Stimulated activated CD8-positive, alpha-beta memory T cell treated with anti-CD3 and anti-CD28 coated beads, Interleukin-12 subunit alpha, Interleukin-12 subunit beta, amount 100 ng/mL, for 1 hour (primary cell): ENCODE measurements at places on chromosomes 11 and 22.
A peak's percentile ranks its signal among the peaks of the same experiment; 100 is the strongest.

DNA sequence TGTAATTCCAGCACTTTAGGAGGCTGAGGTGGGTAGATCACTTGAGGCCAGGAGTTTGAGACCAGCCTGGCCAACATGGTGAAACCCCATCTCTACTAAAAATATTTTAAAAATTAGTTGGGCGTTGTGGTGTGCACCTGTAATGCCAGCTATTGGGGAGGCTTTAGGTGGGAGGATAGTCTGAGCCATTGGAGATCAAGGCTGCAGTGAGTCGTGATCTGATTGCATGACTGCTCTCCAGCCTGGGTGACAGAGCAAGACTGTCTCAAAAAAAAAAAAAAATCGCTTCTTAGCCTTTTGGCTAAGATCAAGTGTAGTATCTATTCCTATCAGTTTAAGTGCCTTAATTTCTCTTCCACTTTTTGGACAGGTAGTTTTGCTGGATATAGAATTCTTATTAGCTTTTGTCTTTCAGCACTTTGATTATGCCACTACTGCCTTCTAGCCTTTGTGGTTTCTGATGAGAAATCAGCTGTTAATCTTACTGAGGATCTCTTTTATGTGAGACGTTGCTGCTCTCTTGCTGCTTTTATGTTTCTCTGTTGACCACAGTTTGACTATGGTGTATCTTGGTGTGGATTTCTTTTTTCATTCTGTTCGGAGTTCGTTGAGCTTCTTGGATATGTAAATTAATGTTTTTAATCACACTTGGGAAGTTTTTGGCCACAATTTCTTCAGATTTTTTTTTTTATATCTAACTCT is 24.7 kb downstream of the CHEK1 start:
- no peak for DNase-seq

DNA sequence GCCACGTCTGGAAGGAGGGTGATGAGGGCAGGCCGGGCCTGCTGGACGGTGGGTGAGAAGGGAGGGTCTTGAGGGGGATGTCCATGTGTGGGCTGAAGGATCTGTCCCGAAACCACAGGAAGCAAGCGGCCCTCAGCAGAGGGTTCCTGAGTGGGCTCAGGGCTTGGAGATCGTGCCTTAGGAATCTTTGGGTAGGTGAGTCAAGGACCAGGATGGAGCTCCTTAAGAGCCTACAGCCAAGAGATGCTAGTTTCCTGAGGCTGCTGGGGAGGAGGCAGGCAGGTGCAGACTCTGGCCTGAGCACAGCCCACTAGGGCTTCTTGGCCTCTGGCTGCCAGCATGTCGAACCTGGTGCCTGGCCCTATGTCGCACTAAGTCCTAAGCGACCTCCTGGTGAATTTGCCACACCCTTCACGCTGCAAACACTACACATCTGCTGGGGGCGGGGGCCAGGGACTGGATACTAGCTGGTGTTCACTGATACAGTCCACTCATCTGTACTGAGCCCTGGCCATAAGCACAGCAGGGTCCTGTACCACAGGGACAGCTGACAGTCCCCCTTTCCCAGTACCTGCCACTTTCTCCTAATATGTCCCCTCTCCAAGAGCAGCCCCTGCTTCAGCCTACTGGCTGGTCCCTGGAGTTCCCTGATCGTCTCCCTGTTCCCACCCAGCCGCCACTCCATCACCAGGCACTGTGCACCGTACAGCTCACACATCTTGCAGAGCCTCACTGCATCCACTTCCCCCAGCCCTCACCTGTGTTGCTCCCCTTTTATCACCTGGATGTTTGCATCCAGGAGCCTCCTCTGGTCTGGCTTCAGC is 19.5 kb downstream of the GNAZ start:
- DNase-seq, result no peak

DNA sequence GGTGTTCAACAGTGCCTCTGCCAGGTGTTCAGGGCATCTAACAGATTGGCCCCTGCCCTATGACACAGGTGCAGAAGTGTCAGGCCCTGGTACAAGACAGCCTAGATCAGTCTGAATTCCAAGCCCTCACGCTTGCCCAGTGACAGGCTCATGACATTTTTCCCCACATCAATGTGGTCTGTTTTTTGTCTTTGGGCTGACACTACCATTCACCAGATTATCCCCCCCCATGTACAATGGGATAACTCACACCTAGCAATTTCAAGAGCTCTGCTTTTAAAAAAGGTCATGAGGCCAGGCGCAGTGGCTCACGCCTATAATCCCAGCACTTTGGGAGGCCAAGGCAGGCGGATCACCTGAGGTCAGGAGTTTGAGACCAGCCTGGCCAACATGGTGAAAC is 155.5 kb upstream of the PITPNB start:
- DNase-seq, result no peak

DNA sequence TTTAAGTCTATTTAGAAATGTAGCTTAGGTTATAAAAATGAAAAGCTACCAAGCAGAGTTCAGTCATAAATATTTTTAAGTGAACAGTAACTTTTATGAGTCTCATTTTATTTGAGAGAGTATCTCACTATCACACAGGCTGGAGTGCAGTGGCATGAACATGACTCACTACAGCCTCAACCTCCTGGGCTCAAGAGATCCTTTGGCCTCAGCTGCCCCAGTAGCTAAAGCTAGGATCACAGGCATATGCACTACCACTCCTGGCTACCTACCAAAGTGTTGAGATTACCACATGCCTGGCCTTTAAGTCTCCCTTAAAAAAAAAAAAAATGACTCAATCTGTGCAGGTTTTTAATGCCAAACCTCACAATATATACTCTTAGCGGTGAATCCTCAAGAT is 34.7 kb upstream of the CLNS1A start:
- DNase-seq, result no peak

DNA sequence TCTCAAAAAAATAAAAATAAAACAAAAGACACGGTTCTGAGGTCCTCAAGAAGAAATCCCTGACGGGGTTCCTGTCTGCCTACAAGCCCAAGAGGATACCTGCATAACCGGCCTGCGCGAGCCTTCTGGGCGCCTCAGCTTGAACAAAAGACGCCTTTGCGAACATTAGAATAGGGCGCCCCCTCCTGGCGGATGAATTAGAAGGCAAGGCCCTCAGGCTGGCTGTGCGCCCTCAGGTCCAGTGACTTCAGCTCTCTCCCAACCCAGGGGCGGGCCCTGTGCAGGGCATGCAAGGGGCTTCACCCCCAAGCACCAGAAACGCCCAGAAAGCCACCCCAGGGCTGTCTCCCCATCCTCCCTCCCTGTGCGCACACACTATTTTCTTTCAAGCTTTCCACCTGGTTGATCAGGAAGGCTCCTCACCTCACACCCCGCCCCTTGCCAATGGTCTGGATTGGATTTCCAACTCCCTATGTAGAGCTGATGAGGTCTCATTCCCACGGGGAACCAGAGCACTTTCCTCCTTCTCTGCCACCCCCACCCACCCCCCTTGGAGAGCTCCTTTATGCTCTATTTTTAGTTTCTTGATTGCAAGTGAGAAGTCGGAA is 273.3 kb downstream of the BUD13 start:
- DNase-seq, result no peak

DNA sequence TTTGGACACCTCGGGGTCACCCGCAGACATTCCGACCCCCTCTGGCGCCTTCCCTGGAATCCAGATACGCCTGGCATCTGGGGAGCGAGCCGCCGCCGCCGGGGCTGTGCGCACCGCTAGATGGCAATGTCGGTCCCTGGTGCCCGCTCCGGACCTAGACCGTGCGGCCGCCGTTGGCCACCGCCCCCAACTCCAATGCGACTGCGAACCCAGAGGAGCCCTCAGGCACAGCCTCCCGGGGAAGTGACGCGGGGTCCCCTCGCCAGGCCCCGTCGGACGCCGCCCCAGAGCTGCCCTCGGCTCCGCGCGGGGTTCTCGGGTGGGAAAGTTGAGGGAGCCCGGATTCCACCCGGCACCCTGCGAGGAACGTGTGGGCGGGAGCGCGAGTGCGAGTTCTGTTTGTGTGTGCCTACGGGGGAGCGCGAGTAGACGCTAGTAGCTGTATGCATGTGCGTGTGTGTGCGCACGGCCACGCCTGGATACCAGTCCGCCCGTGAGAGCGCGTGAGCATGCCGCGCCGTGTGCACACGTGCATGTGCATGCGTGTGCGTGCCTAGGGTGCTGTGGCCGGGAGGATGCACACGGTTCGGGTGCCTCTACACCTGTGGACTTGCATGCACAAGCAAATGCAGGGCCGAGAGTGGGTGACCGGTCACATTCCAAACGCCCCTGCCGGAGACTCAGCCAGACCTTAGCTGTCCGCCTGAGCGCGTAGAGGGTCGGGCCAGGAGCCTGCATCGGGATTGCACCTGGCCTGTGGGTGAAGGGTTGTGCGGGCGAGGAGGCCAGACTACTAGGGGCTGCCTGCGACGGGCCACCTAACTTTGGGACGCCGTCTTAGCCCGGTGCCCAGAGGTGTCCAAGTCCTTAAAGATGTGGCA is 1.9 kb downstream of the CHRM4 start:
- no peak for DNase-seq

- no peak for DNase-seq
Observed at GRCh38 chr22:39243439-39244135, 1.2 kb downstream of the PDGFB start.

DNA sequence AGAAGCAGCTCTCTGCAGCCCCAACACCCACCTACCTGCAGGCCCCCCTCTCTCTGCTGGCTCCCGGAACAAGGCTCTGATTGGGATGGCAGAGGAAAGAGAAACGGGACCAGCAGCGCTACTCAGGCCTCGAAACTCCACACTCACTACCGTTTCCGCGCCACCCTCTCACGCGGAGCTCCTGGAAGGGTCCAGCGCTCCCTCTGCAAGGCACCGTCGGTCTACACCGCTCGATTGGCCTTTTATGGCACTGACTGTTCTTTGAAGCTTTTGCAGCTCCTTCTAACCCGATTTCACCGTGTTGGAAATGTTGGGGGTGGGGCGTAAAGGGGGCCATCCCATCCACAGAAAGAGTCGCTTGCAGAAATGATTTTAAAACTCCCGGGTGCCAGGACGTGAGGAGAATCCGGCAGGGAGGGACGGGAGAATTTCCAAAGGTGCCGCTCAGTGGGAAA is 323 bp upstream of the PANX1 start:
- no peak for DNase-seq

DNA sequence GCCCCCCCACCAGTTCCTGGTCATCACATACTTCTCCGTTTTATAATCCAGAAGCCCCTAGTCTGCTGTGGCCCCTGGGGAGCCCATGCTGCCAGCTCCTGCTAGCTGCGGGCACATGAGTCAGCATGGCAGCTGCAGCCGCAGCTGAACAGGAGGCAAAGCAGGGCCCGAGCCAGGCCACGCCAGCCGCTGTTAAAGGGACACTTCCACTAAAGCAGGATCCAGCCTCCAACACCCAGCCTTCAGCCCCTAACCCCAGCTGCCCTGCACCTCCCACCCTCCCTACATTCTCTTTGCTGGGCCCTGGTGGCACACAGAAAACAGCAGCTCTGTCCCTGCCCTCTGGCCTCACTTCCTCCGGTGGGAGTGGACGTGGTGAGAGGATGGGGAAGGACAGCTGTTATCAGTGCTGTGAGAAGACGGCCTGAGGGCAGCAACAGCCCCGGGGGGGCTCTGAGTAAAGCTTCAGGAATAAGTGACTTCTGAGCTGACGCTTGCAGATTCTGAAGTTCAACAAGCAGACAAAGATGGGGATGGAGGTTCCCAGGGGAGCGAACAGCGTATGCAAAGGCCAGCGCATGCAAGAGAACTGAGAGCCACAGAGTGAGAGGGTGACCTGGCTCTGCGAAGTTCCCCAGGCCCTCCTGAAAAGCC is 688 bp upstream of the LRRC74B start:
- DNase-seq, result no peak

- DNase-seq, result no peak
Observed at GRCh38 chr11:96254087-96254486, 88.9 kb downstream of the MAML2 start.

DNA sequence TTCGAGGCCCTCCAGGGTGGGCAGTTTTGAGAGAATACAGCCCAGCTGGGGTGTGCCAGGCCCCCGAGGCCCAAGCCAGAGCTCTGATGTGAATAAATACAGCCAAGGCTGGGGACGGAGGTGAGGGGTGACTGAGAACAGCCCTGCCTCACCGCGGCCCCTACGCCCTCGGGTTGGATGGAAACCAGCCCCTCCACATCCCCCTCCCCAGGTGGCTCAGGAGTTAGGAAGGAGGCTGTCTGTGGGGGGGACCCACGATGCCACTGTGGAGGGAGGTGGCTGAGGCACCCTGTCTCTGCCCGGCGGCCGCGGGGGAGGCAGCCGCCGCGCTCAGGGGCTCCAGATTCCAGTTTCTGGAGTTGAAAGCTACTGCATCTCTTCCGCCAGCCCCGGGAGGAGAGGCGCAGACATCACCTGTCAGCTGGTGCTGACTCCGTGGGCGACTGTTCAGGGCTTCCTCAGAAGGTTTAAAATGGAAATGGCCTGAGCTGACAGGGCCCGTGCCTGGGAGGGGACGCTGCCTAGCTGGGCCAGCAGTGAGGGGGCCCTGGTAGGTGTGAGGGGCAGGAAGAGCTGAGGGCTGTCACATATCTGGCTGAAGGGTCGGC is 1.4 kb downstream of the FLRT1 start:
- no peak for DNase-seq

DNA sequence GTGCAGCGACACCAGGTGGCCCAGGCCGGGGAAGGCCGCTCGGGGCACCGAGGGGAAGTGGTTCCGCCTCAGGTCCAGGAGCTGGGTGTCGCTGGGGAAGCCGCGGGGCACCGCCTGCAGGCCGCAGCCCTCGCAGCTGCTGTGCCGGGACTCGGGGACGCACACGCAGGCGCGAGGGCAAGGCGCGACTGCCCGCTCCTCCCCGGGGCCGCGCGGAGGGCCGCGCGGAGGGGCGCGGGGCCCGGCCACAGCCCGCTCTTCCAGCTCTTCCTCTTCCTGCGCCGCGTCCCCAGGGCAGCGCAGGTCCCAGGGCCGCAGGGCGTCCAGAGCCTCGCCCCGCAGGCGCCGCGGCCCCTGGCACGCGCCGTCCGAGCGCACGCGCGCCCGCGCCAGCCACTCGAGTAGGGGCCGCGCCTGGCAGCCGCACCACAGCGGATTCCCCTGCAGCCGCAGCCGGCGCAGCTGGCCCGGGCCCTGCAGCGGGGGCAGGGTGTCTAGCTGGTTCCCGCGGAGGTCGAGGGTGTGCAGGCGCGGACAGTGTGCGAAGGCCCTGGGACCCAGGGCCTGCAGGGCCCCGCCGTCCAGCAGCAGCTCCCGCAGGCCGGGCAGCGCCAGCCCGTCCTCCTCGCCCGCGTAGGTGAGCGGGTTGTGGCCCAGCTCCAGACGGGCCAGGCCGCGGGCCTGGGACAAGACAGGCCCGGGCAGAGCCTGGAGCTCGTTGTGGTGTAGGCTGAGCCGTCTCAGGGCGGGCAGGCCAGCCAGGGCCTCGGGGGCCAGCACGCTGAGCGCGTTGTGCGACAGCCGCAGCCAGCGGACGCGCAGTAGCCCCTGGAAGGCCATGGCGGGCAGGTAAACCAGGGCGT is 2.8 kb downstream of the CHADL start:
- peak; percentile 53 for DNase-seq

- DNase-seq, result no peak
Observed at GRCh38 chr11:130327716-130328115, 13.0 kb upstream of the ZBTB44 start.

- DNase-seq, result no peak
Observed at GRCh38 chr11:86124251-86125233, 55.7 kb upstream of the PICALM start.
